Bronchial epithelial cell (primary cell): ENCODE measurements at places on chromosomes 2 and 18. TPM values are rescaled to one million over a fixed set of nuclear protein-coding genes. Genes with fewer than 3 reads are reported as not detected.

DNA sequence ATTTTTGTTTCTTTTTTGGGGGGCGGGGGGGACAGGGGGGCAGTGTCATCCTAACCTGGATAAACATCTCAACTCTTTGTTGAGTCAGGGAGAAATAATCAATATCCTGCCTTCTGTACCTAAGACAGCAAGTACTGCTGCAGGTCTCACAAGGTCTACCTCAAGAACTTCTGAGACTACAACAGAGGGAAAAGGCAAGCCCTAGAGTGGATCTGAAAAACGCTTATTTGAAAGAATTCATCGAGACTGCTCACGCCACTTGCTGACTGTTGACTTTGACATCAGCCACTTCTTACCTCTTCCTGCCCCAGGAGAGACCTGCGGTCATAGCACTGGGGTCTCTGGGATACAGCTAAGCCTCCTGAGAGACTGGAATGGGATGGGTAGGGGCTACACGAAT, 8.4 kb downstream of the HDLBP start:
- no peak for DNase-seq

- no peak for DNase-seq
Observed at GRCh38 chr2:189608170-189608569, 27.6 kb upstream of the SLC40A1 start.

Gene BUB1
- 1.2 and 1.3 TPM in 2 replicates for total RNA-seq

- DNase-seq = no peak
Observed at GRCh38 chr2:42809131-42809818, 16.9 kb upstream of the HAAO start.
